Amniotic epithelial cell (primary cell): ENCODE measurements at places on chromosomes 12 and 14.

- no peak for DNase-seq
Observed at GRCh38 chr14:52446355-52446754, 106.0 kb downstream of the TXNDC16 start.

DNA sequence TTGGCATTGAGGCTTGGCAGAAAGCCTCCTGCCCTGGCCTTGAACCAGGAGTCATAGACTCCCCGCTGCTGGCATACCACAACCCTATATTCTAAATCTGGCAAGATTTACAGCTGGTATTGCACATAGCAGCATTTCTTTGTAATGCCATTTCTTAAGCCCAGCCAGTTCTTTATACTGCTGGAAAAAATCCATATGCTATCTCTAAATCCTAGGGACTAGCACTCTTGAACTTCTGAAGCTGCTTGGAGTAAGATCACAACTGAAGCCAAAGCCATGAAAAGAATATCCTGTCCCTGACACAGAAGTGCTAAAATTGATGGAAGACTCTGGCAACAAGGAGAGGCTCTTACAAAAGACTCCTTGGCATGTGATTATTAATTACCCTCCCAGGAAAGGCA, 89.3 kb downstream of the KCNC2 start:
- peak; percentile 95 for DNase-seq

DNA sequence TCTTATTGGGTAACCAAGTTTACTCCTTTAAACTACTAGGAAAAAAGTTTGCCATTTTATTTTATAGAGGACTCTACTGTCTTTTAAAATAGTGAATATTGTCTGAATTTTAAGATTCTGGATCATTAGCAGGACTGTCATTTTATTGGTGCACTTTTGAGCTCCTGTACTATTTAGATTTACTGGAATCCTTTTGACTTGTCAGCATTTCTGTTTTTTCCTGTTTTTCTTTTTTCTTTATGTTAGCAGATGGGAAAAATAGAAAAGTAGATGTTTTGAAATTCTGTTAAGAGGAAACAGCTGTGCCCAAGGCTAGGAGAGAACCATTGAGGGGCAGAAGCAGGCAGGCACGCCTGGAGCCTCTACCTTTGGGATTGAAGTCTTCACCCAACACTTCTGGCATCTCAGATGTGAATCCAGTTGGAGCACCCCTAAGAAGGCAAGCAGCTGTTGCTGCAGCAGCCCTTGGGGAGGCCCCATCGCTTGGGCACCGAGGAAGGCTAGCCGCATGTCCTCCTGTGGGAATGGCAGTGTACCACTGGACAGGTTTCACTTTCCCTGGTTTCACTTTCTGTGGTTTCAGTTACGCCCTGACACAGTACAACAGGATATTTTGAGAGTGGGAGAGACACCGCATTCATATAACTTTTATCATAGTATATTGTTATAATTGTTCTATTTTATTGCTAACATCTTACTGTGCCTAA, 11.5 kb downstream of the RIMKLB start:
- DNase-seq = no peak

GRCh38 chr14:60222820-60223219, 26.2 kb upstream of the PPM1A start:
- no peak for DNase-seq

DNA sequence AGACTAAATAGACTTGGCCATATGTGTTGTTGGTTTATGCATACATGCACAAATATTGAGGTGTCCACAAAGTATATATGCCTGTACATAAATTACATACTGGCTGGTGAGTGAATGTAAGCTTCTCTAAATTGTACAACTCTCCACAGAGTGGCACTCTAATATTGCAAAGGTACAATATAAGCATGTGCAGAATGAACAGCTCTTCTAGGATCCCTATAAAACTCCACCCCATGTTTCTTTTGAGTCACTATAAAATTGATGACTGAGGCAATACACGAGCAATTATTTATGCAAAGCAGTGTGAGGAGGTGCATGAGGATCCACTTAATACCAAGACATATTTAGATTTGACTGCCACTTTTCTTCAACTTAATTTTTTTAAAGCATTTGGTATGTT, 172.2 kb downstream of the NAV3 start:
- DNase-seq = peak; percentile 63

DNA sequence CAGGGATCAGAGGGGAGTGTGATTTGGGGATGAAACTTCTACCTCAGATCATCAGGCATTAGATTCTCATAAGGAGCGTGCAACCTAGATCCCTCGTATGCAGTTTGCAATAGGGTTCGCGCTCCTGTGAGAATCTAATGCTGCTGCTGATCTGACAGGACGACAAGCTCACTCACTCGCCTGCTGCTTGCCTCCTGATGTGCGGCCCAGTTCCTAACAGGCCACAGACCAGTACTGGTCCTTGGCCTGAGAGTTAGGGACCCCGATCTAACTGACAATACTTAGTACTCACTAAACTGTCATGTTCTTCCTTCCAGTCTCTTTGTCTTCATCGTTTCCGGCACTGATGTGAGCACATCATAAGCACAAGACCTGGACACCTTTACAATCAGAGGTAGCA, 5.3 kb upstream of the RPLP0 start:
- no peak for DNase-seq

DNA sequence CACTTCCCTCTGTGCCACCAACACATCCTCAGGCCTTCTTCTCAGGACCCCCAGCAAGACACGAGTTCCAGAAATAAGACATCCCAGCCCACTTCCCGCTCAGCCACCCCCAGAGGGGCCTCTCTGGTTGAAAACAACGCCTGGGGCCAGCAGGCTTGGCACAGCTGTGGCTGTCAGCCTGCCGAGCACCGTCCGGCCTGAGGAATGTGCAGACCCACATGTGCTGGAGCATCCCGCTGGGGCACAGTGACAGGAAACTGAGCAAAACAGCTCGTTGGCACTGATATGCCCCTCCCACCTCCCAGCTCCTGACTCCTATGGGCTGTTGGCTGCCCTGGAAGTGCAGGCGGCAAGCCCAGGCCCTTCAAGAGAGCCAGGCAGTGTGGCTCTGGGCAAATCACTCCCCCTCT, 1.4 kb downstream of the SYNE3 start:
- DNase-seq = no peak

- DNase-seq = no peak
Observed at GRCh38 chr12:49554266-49554665, 13.7 kb downstream of the MCRS1 start.
